ENCODE measurements at places on chromosomes 3 and 15.

- no peak for DNase-seq
Measured at GRCh38 chr3:54538346-54538745, 389.5 kb downstream of the LRTM1 start.

DNA sequence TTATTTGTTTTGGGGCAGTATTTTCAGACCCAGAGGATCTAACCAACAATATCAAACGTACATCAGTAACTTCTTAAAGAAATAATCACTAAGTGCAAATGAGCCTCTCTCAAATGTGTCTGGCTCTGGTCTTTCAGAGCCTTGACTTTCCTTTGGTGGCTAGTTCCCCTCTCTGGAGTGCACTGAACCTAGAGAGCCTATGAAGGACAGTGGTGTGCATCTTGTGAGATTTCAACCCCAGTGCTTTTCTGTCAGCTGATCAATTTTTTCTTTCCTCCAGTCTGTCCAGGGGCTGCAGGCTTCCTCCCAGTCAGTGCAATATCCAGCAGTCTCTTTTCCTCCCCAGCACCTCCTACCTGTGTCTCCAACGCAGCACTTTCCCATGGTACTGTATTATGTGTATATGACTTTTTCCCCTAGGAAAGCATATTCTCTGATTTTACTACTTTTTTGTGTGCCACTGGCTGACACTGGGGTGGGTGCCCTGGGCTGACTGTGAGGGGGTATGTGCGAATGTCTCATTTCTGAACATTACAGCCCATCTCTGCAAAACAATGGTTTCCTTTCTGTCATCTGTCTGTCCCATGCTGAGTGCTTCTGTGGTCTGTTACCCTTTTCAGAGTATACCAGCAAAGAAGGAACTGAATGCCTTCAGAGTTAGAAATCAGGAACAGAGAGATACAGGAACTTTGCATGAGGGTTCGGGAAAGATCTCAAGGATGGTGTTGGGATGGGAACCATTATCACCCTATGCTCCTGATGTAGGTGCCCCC is 98.8 kb downstream of the ARPP21 start:
- no peak for DNase-seq

GRCh38 chr3:15601399-15602145 is at the start of the genes BTD and HACL1:
BTD (plus strand) TSS chr3:15601745; CDS start chr3:15635440, 33,695 bp downstream.
HACL1 (minus strand) TSS chr3:15601569; CDS start chr3:15601463, 106 bp downstream.
- DNase-seq = peak; percentile 99

GRCh38 chr3:120497818-120498217 is 47.0 kb upstream of the FSTL1 start:
- peak; percentile 38 for DNase-seq

- no peak for DNase-seq
Measured at GRCh38 chr15:55360256-55360655, 41.2 kb downstream of the PIGB start.

- peak; percentile 85 for DNase-seq
Measured at GRCh38 chr3:169772305-169772896, 795 bp upstream of the MYNN start.

GRCh38 chr3:106640353-106640752 is 736.9 kb upstream of the CCDC54 start:
- no peak for DNase-seq

GRCh38 chr15:101492766-101493692 is 3.5 kb upstream of the PCSK6 start:
- no peak for DNase-seq

DNA sequence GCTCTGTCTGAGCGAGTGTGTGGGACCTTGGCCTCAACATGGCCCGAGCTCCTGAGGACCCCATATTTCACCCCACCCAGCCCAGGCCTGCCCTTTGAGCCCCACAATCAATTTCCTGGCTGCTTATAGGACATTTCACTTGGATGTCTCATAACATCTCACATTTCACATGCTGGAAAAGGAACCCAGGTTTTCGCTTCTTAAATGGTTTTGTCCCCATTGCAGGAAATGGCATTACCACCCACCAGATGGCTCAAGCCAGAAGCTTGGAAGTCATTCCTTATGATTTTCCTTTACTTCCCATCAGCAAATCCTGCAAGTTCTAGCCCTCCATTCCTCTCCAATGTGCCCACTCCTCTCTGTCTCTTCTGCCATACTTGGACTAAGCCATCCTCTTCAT is 14.9 kb downstream of the ITGA11 start:
- DNase-seq = no peak

DNA sequence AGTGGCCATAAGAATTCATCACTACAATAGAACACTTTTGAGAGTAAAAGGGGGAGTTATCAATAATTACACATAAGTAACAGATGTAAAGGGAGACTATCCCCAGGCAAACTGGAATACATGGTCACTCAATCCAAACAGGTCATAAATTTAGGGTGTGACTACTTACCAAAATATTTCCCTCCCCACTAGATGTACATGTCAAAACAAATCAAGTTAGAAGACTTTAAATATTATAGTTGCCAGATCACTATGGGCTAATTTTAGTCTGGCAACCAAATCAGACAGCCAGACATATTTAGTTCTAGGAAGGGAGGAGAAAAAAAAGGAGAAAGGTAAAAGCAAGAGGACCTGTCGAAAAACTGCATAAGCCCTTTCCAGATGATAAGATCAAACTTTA is 23.1 kb downstream of the SLC24A5 start:
- no peak for DNase-seq

- peak; percentile 97 for DNase-seq
Measured at GRCh38 chr15:66700802-66701421, 1.1 kb upstream of the SMAD6 start.

GRCh38 chr15:70947351-70948335 is 55.0 kb downstream of the LRRC49 start:
- no peak for DNase-seq

DNA sequence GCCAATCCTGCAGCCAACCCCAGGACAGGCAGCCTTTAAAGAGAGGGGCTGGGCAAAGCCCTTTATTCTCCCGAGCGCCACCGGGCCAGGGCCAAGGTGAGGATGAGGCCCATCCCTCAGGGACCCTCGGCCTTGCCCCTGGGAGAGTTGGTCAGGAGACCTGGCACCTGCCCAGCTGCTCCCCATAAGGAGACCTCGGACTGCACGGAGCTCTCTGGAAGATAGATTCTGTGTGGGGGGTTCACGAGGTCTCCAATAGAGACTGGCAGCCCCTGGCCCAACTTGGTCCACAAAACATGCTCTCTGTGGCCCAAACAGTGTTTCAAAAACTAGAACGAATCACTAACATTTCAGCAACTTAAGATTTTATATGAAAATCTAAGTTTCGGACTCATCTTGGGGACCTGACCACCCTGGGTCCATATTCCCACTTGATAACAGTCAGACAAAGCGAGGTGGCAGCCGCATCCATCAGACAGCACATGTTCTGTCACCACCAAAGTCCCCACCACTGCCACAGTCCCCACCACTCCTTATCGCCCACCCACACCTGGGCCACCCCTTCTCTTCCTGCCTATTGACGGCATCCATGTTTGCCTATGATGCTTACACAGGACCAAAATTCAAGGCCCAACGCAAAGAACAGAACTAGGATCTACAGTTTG is 114.4 kb upstream of the RPL32 start:
- DNase-seq = no peak

GRCh38 chr3:13581485-13582365 is 32.8 kb downstream of the FBLN2 start:
- peak; percentile 87 for DNase-seq

DNA sequence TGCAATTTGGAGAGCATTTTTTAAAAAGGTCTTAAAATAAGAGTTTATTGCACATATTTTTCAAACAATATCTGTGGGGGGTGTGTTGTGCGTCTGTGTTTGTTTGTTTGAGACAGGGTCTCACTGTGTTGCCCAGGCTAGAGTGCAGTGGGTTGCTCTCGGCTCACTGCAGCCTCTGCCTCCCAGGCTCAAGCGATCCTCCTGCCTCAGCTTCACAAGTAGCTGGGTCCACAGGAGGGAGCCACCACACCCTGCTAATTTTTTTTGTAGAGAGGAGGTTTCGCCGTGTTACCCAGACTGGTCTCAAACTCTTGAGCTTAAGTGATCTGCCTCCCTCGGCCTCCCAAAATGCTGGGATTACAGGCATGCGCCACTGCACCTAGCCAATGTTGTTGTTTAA is 2.7 kb downstream of the MLF1 start:
- DNase-seq = peak; percentile 15

DNA sequence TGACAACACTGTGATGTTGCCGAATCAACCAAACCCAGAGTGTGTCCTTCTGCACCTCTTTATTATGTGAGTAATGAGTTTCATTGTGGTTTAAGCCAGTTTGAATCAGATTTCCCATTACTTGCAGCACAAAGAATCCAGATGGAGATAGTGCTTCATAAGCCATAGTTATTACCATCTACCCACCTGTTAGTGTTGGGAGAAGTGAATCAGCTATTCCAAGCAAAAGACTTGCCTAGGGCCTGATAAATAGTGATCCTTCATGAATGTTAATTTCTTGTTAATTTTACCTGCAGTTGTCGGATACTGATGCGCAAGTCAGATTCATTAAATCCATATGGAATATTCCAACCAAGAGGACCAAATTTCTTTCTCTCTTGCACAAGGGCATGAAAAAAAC is 21.7 kb upstream of the ASB14 start:
- no peak for DNase-seq

DNA sequence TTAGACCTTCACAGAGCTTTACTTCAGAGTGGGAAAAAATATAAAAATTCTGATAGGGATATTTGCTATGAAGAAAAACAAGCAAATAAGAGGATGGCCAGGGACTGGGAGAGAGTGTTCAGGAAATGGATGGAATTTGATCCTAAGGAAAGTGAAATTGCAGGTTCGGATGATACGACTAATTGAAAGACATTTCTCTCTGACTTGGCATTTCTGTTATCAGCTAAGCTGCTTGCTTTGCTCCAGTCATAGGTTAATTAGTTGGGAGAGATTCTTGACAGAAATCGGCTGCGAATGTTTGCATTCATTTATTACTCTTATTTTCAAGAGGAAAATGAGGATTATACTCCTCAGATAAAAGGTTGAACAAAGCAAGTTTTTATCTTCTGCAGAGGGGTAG is 808.7 kb upstream of the NECTIN3 start:
- DNase-seq = no peak

DNA sequence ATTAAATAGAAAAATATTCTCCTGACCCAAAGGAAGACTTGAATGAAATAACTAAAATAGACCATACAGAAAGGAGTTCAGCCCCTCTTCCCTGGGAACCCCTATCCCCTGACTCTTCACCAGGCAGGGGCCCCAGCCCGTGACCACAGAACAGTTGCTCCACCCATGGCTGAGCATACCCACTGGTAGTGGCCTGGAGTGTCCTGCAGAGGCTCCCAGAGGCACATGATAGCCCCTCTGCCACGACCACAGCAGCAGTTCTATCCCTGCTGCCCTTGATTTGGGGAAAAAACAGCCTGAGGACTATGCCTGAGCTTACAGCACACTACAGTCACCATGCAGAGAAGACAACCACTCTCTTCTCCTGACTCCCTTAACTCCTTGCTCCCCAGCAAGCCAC is 31.8 kb downstream of the TTC14 start:
- DNase-seq = no peak

GRCh38 chr15:93483923-93484322 is 394.9 kb upstream of the RGMA start:
- DNase-seq = no peak

DNA sequence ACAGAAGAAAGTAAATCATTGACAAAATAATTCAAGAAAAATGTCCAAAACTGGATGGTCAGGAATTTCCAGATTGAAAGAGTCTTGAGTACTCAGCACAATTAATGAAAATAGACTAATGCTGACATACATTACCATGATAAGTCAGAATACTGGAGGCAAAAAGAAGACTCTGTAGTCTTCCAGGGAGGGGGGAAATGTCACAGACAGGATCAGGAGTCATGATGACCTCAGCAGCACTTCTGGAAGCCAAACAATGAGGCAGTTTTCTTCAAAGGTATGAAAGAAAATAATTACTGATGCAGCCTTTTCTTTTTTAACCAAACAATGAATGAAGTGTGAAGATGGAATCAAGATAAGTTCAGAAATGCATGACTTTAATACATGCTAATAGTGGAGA is 30.1 kb upstream of the SLC22A13 start:
- DNase-seq = no peak

- DNase-seq = peak; percentile 92
Measured at GRCh38 chr15:48096813-48097212, 24.0 kb upstream of the SLC24A5 start.

- DNase-seq = peak; percentile 74
Measured at GRCh38 chr15:80977627-80978036, 12.0 kb downstream of the MESD start.

GRCh38 chr3:180961087-180961486 is 28.4 kb downstream of the DNAJC19 start:
- DNase-seq = no peak

- no peak for DNase-seq
Measured at GRCh38 chr3:12866836-12867235, 25.5 kb upstream of the RPL32 start.

GRCh38 chr3:143482106-143483088 is 362.8 kb downstream of the CHST2 start:
- no peak for DNase-seq

- DNase-seq = no peak
Measured at GRCh38 chr15:38128921-38129320, 123.7 kb upstream of the SPRED1 start.

- DNase-seq = no peak
Measured at GRCh38 chr3:32181365-32181764, 57.1 kb upstream of the CMTM8 start.

- DNase-seq = no peak
Measured at GRCh38 chr15:28243901-28244300, 78.1 kb downstream of the HERC2 start.

DNA sequence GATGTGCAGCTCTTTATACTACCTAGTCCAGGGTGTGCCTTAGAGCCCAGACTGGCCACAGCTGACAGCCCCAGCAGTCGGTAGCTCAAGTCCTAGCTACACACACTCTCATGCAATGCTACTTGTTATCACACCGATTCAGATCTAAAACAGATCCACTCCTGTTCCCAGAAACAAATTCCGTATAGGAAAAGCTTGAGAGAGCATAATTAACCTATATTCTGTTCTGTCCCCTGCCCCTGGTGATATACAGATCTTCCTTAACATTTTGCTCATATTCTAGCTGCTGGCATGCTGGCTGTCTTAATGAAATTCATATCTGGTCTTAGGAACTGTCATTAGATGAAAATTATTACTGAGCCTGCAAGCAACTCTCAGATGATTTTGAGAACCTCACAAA is 204.3 kb downstream of the SOX2 start:
- DNase-seq = no peak

DNA sequence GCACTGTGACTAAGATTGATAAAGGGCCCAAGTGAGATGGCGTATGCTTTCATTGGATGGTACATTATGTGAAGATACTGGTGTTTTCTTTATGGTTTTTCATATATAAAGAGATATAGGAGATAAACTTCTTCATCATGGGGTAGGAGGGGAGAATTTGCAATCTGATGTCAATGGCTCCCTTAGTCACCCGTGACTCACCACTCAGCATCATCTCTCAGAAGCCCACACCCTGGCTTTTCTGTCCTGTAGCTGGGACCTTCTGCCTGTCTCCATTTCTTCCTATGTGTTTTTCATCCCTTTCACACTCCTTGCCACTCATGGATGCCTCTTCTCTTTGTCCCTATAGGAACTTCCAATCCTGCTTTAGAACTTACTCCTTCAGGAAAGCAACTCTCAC is 114.3 kb upstream of the SEMA6D start:
- no peak for DNase-seq

- DNase-seq = peak; percentile 38
Measured at GRCh38 chr3:134093956-134094355, 64.2 kb upstream of the SLCO2A1 start.

- DNase-seq = peak; percentile 62
Measured at GRCh38 chr3:151660885-151661284, 72.8 kb upstream of the AADACL2 start.

GRCh38 chr3:17967111-17967510 is 224.7 kb upstream of the TBC1D5 start:
- no peak for DNase-seq

- DNase-seq = peak; percentile 41
Measured at GRCh38 chr15:84552896-84553295, 47.9 kb upstream of the ZSCAN2 start.
